ENCODE measurements at places on chromosomes 3 and 15.

GRCh38 chr3:46942076-46942475 lies 34.5 kb downstream of the CCDC12 start:
- no peak for DNase-seq

DNA sequence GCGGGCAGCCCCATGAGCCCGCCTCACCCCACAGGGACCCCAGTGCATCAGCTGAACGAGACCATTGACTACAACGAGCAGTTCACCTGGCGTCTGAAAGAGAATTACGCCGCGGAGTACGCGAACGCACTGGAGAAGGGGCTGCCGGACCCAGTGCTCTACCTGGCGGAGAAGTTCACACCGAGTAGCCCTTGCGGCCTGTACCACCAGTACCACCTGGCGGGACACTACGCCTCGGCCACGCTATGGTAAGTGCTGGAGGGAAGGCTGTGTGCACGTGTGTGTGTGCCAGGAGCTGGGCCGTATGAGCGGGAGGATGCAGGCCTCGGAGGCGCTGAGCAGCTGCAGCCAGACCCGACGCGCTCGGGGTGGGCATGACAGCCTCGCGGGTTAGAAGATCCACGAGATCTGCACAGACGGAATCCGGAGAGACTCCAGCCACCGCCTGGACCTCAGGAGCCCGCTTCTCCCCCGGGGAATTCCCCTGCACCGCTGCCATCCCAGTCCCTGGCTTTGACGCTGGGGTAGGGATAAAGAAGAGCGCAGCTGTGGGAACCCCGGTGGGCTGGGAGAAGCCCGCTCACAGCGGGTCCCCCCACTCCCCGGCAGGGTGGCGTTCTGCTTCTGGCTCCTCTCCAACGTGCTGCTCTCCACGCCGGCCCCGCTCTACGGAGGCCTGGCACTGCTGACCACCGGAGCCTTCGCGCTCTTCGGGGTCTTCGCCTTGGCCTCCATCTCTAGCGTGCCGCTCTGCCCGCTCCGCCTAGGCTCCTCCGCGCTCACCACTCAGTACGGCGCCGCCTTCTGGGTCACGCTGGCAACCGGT lies 2.6 kb downstream of the DUOXA2 start:
- no peak for DNase-seq

- no peak for DNase-seq
Observed at GRCh38 chr3:143658861-143659260, 189.4 kb downstream of the SLC9A9 start.

- DNase-seq = no peak
Observed at GRCh38 chr3:39809181-39809994, at the start of gene MYRIP. Gene MYRIP, plus strand, starts transcription at chr3:39809609. Its CDS starts 91,208 bp downstream, at chr3:39900817.

GRCh38 chr3:89679686-89680085 lies 572.3 kb downstream of the EPHA3 start:
- DNase-seq = no peak

DNA sequence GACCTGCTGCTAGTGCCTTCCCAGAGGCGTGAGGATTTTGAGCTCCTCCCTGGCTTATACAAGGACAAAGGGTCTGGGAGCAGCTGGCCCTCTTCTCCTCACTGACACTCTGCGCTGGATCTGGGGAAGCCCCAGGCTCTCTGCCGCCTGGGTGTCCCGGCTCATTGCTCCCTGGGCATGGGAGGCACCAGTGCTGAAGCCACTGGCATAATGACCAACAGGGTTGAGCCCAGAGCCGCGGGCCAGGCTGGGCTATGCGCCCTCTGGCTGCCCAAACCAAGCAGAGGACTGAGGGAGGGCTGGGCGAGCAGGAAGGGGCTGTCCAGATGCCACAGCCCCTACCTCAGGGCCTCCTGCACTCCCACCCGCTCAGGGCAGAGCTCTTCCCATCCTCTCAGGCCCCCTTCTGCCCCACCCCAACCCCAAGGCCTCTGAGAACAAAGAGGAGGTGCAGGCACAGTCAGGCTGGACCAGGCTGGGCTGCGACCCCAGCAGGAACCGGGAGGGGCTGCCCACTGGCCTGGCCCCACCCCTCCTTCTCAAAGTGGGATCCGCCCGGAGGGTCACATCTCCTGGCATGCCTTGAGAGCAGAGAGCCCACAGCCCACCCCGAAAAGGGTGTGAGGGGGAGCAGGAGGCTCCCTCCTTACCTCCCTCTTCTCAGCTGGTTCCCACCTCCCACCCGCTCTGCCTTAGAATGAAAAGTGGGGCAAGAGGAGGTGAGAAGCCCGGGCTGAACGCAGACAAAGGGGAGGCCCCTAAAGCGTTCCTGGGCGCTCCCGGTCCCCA lies 1.6 kb downstream of the LINGO1 start:
- DNase-seq = no peak

DNA sequence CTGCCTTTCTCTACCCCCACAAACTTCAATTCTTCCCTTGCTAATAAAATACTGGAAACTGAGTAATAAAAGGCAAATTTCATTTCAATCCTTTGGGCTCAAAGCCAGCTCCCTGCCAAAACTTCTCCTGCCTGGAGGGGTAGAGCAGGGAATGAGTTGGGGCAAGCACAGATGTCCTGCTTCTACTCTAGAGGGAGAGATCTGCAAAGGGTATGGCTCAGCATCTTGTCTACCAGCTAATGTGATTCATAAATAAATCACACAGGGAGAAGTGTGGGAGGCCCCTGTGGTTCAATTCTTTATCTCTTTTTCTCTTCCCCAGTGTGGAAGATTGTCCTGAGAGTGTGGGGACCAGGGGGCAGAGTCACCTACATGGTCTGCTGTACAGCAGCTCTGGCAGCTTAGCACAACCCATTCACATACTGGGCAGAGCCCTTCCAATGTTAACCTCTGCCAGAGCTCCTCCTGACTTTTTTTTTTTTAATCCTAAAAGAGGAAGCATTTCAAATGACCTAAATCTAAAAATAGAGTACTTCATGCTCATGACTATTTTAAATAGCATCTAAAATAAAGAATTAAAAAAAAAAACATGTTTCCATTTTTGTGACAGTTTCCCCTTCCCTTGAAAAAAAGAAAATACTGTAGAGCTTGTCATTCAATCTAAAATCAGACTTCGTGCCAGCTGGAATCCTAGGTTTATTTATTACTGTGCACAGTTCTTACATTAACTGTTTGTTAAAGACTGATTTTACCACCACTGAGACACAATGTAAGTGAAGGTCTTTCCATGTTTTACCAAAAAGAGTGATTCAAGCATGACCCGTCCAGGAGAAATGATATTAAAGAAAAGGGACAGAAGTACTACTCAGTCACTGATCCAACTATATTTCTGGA lies 1083.7 kb upstream of the CFAP20DC start:
- no peak for DNase-seq

DNA sequence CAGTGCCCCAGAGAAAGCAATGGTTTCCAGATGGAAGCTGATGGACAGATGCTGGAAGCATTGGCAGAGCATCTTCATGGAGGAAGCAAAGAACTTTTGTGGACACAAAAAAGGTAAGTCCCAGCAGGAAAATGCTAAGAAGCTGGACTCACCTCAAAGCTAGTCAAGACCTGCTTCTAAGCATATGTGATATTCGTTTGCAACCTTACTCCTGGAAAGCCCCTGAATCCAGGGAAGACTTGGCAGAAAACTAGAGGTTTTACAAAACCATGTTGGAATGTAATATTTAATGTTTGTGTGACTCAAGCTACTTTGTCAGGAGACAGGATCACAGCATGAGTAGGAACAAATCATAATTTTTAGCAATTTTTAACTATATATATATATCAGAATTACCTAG lies 288.2 kb downstream of the BCHE start:
- DNase-seq = no peak

DNA sequence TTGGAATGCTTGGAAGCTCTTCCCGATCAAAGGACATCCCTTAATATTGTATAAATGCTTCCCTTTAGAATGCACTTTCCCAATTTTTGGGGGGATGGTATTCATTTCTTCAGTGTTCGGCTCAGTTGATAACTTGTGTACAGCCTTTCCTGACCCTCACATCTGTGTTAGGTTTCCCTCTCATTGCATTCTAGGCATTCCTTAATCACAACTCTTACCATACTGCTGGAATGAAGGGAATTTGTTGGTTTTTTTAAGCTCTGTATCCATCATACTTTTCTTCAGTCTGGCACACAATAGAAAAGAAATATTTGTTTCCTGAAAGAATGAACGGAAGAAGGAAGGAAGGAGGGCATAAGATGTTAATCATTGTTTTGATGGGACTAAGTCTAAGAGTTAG lies 119.5 kb downstream of the CHST2 start:
- no peak for DNase-seq

- DNase-seq = no peak
Observed at GRCh38 chr15:31265090-31265870, 61.4 kb upstream of the KLF13 start.

- DNase-seq = no peak
Observed at GRCh38 chr3:170442947-170443346, 24.3 kb downstream of the CLDN11 start.

DNA sequence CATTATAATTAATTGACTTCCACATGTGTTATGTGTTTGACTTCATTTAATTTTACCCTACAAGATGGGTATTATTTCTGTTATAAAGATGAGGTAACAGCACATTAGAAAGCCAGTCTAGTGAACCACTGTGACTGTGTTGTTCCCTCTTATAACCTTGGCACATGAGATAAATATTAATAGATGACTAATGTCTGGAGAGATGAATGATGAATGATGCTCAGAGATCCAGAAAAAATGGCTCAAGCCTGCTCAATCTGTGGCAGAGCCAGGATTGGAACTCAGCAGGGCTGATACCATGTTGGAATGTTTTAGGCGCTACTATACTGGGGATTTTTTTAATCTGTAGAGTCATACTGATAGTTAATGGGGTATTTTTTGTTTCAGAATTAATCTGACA lies 118.8 kb upstream of the PTX3 start:
- no peak for DNase-seq

GRCh38 chr3:32392536-32393302 lies 1.1 kb downstream of the CMTM7 start:
- DNase-seq = peak; percentile 28

- DNase-seq = no peak
Observed at GRCh38 chr3:13075318-13075717, 2.1 kb upstream of the IQSEC1 start.

DNA sequence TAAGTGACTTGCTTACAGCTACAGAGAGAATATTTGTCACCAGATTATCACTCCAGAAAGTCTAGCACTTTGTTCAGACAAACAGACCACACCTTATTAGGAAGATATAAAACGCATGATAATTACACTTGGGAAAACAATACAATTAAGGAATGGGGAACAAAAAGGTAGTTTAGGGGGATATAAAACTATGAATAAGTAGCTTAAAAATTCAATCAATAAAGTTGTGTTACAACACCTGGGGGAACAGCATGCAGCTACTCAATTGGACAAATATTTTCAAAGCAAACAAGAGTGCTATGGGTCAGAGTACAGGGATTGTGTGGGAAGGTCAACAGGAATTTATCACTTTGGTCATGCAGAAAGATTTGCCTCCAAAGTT lies 15.1 kb downstream of the CLDN1 start:
- DNase-seq = no peak

- no peak for DNase-seq
Observed at GRCh38 chr3:41394896-41395295, 195.6 kb downstream of the CTNNB1 start.

DNA sequence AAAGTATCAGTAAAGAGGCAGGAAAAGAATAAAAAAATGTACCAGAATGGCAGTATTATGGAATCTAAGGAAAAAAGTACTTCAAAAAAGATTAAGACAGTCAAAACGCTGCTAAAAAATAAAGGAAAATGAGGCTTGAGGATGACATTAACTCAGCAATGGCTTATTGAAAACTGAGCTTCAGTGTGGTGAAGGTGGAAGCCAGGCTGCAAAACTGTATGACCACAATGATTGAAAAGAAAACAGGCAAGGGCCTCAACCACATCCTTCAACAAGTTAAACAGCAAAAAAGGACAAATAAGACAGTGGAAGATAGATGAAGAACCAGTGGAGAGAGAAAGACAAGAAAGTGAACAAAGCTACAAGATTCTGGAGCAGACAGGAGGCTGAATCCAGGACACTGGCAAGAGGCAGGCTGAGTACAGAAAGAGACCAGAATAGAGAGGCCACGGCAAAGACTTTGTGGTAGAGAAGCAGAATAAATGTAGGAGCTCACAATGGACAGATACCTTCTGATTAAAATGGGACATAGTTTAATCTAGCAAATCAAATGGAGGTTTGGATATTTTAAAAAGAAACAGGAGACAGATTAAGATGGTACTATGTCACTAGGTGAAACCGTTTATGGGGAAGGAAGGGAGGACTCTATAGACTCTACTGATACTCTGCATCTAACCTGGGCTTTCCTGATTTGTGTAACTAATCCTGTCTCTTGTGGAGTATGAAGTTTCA lies 86.1 kb downstream of the TJP1 start:
- DNase-seq = no peak

DNA sequence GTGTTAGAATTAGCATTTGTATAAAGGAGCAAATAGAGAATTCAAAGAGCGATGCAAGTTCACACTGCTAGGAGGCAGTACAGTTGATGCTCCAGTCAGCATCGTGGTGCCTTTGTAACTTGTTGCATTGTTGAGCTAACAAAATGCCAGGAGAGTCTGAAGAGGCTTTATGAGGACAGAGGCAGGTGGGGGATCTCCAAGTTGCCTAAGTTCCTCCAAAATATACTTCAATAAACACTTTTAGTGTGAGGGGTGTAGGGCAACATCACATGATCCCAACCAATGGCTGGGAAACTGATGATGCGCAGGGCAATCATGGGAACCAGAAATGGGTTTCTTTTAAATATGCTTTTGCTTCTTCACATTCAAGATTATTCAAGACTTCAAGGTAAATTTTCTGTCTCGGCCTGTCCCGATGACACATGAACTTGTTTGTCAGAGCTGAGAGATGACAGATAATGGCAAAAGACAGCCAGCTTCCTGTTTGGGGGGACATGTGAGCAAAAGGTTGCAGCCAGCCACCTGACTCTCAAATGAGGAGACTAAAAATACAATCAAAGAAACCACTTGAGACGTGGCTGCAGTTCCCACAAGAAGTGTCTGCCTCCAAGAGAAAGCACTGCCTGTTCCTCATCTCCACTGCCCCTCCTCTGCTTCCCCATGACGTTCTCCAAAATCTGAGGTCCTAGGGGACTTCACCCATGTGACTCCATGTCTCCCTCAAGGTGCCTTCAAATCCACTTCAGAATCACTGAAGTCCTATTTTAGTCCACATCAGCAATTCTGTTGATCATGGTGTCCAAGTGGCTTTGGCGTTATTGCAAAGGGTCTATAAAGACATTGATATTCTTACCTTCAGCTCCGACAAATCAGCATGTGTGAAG lies 39.3 kb downstream of the KLHL6 start:
- DNase-seq = peak; percentile 41

GRCh38 chr15:62046078-62046743 lies 14.0 kb downstream of the VPS13C start:
- no peak for DNase-seq

GRCh38 chr15:28002867-28003266 lies 96.2 kb downstream of the OCA2 start:
- no peak for DNase-seq

- DNase-seq = no peak
Observed at GRCh38 chr3:152039887-152040286, 166.4 kb downstream of the SUCNR1 start.

- DNase-seq = no peak
Observed at GRCh38 chr15:73907035-73907408, 19.2 kb upstream of the LOXL1 start.
